ENCODE measurements at places on chromosomes 7 and 10.
A peak's percentile ranks its signal among the peaks of the same experiment; 100 is the strongest.

DNA sequence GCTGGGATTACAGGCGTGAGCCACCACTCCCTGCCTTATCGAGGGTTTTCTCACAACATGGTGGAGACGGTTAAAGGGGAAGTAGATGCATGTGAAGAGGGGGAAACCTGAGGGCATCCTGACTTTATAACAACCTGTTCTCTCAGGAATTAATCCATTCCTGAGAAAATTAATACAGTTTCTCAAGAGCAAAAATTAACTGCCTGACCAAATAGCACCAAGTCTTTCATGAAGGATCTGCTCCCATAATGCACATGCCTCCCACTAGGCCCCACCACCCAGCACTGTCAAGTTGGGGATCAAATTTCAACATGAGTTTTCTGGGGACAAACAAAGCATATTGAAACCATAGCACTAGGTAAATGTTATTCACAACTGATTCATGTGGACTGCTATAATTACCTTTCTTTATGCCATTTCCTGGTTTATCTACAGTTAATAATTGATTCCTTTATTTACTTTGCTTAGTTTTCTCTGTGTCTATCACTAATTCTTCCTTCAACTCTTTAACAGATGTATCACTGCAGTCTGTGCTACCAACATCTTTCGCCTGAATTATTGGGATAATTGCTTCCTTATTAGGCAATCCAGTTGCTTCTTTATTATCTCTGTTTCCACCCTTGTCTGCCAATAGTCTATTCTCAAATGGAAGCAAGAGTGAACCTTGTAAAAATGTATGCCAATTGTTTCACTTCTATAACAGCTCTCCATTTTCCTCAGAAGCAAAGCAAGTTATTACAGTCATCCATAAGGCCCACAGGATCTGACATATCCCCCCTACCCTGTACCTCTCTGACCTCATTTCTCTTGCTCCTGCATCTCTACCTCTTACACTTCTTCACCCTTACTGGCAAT is 12.9 kb upstream of the MICU1 start:
- DNase-seq, result no peak

- DNase-seq, result no peak
These were observed 617.6 kb downstream of the PTPRN2 start for GRCh38 chr7:157969995-157970394.

DNA sequence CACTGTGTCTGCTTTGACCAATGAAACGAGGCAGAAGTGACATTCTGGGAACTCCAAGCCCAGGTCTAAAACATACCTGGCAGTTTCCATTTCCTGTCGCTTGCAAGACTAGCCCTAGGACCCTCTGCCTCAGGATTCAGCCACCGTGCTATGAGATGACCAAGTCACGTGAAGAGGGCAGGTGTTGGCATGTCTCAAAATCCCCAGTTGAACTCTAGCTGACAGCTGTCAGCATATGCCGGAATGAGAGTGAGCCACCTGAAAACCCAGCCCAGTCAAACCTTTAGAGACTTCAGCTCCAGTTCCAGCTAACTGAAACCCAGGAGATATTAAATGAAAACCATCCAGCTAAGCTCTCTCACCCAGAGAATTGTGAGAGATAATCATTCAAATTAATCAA is 89.9 kb upstream of the PPP1R3A start:
- no peak for DNase-seq

DNA sequence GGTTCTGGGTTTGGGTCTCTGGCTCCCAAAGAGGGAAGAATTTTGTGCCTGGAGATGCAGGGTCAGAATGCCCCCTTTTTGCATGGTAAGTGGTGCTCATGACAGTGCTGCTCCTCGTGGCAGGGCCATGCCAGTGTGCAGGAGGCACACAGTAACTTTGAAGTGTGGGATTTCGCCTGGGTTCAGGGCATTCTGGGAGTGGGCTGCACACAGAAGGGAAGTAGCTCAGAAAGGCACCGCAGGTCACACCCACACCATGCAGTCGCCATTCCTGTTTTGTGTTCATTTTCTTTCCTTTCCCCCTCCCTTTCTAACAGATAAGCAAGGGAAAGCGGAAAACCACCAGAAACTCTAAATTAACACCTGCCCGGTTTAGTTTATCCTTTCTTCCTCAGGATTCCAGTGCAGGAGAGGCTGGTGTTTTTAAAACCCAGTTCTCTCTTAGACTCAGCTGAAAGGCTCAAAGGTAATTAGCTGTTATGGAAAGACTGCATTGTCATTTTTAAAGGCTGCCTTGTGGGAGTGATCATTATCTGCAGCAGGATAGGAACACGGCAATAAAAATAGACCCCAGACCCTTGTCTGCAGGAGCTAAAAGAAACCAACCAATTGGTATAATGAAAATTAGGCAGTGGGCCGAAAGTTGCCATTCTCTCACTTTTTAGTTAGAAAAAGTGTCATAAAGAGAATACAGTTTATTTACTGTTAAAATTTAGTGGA is 50.2 kb downstream of the EEPD1 start:
- DNase-seq, result peak; percentile 19

- no peak for DNase-seq
These were observed 68.4 kb upstream of the PDCD4 start for GRCh38 chr10:110803239-110803749.

DNA sequence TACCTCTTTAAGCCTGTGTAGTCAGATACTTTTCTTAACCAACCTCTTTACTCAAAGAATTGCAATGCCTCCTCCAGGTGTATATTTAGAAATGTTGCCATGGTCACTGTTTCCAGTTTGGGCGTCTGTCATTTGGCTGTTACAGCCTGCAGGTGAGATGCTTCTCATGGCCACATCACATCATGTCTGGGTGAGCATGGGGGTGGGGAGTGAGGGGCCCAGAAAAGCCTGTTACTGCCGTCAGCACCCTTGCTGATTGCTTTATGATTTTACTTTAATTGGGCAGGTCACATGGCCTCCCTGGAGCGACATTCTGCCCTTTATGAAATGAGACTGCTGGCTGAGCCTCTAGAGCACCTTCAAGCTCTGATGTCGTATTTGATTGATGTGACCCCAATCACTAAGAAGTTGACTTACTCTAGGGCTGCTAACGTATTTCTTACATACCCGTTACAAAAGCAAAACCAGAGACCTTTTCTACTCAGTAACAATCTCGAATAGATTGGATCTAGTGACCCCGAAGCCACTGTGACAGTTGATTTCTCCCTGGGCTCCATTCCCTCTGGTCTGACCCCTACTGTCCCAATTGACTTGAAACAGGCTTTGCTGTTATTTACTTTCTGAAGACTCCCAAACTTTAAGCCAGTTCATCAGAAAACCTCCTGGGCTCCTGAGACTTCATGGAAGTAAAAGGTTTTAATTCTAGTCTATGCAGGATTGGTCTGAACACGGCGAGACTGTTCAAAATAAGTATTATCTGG is 60.7 kb downstream of the OTUD1 start:
- no peak for DNase-seq

DNA sequence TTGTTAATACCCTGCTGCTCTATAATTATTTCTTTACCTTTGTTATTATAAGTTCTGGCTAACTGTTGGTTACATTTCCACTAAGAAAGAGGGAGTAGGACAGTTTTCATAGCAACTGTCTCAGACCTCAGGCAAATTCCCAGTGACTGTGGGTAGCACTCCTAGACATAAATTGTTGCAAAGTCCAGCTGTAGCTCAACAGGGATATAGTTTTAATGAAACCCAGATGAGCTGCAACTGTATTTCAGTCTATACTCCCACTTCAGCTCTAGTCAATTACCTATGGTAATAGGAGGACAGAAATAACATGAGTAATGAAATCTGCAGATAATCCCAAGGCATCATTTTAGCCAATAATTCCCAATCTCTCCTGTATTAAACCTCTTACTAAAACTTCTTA is 103.0 kb upstream of the SEMA3A start:
- DNase-seq, result no peak

- no peak for DNase-seq
These were observed 43.9 kb upstream of the GPR158 start for GRCh38 chr10:25130906-25131305.

- peak; percentile 9 for DNase-seq
These were observed 618 bp upstream of the RELN start for GRCh38 chr7:103989785-103990767.

GRCh38 chr10:7383442-7383841 is 27.4 kb downstream of the SFMBT2 start:
- DNase-seq, result no peak

GRCh38 chr7:2106440-2106839 is 126.3 kb downstream of the MAD1L1 start:
- DNase-seq, result no peak

GRCh38 chr7:130273933-130274255 is 7.2 kb downstream of the CPA2 start:
- no peak for DNase-seq

GRCh38 chr7:90568213-90568612 is 27.9 kb upstream of the CDK14 start:
- no peak for DNase-seq

GRCh38 chr10:71981015-71981875 is 17.1 kb downstream of the CHST3 start:
- DNase-seq, result no peak

DNA sequence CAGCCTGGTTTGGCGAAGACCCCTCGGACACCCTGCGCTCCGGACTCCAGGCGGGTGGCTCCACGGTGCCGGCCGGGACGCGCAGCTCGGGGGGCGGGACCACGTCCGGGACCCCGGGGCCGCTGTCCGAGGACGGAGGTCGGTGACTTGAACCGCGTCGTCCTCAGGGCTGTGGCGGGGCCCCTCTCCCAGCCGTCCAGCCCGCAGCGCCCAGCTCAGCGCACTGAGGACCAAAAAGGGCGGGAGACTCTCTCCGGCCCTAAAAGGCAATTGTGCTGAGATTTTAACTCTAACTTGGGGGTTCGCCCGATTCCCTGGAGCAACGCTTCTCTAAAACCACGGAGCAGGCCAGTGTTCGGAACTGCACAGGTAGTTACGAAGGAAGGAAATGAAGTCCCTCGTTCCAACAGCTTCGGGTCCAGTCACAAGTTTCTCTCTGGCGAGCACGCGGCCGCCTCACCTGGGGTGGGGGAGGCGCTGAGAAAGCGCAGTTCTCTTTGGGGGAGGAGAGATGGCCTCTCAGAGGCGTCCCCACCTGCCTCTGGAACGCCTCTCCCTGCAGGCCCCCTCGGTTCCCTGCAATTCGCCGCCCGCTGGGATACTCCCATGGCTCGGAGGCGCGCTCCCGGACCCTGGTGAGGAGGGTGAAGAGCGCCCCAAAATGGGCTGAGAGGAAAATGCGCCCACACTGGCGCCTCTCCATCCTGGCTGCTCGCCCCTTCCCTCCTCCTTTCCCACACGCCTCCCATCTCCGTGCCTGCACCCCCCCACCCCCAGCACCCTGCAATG is 352.7 kb downstream of the DNAJB6 start:
- DNase-seq, result no peak

DNA sequence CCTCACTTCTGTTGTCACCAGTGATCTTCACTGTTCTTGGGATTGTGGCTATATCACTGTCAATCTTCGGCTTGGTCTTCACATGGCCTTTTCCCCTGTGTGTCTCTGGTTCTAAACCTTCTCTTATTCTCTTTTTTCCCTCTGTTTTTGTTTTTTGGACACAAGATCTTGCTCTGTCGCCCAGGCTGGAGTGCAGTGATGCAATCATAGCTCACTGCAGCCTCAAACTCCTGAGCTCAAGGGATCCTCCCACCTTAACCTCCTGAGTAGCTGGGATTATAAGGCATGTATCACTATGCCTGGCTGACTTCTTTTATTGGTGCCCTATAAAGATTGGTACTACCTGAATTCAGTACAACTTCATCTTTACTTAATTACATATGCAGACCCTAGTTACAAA is 143.4 kb upstream of the EFCAB10 start:
- DNase-seq, result no peak

GRCh38 chr7:129824291-129825208 is 128.2 kb downstream of the UBE2H start:
- DNase-seq, result peak; percentile 47

DNA sequence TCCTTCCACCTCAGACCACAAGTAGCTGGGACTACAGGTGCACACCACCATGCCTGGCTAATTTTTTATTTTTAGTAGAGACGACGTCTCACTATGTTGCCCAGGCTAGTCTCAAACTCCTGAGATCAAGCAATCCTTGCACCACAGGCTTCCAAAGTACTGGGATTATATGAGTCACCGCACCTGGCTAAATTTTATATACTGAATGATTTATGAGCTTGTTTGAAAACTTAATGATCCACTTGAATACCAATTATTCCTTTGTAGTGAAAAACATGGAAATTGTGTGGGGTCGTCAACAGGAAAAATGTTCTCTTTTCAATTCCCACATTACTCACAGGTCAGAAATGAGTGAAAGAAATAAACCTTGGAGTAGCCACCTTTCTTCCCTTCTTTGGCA is 31.3 kb downstream of the RAPGEF5 start:
- no peak for DNase-seq

GRCh38 chr7:36131026-36131425 is 22.0 kb upstream of the EEPD1 start:
- DNase-seq, result no peak

DNA sequence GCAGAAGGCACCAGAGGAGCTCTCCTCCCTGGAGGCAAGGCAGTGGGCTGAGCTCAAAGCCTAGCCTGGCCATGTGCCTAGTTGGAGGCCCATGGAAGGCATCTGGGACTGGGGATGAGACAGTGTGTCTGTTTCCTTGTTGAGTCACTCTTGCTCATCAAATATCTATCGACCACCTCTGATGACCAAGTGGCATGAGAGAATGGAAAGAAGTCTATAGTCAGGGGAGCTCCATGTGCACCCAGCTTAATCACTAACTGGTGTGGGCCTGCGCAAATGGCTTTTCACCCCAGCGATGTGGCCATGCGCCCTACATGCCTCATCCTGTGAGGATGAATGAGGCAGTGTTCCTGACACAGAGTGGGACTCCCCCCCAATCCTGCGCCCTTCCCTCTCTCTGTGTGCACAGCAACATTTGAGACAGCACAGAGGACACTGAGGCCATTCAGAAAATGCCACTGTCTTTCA is 229.9 kb downstream of the RPS24 start:
- DNase-seq, result no peak

DNA sequence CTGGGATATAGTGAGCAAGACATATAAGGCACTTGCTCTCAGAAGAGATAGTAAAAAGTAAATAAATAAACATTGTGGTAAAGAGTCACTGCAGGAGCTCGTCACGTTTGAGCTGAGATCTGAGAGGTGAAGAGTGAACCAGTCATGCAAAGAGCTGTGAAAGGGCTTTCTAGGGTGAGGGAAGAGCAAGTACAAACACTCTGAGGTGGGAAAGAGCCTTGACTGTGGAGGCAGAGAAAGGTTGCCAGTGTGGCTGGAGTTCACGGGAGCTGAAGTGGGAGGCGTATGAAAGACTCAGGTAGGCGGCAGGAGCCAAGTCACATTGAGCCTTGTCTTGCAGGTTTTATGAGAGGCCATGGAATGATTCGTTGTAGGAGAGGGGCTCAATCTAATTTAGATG is 141.0 kb downstream of the C1GALT1 start:
- no peak for DNase-seq

DNA sequence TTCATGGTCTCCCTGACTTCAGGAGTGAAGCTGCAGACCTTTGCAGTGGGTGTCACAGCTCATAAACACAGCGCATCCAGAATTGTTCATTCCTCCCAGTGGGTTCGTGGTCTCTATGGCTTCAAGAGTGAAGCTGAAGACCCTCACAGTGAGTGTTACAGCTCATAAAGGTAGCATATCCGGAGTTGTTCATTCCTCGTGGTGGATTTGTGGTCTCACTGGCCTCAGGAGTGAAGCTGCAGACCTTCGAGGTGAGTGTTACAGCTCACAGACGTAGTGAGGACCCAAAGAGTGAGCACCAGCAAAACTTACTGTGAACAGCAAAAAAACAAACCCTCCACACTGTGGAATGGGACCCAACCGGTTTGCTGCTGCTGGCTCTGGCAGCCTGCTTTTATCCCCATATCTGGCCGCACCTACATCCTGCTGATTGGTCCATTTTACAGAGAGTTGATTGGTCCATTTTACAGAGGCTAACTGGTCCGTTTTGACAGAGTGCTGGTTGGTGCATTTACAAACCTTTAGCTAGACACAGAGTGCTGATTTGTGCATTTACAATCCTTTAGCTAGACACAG is 308.8 kb downstream of the PTPRN2 start:
- no peak for DNase-seq
